ENCODE measurements at places on chromosomes 3 and 15. TPM values are rescaled to one million over a fixed set of nuclear protein-coding genes. Genes with fewer than 3 reads are reported as not detected.

Gene PROS1
- 9.4 TPM for total RNA-seq

Gene ANXA2
- 31.0 TPM for total RNA-seq

Gene GCSAM
- not detected for total RNA-seq

Gene DAPK2
- 7.2 TPM for total RNA-seq

Gene LRRIQ4
- total RNA-seq, result 0.63 TPM

Gene RHOV
- 8.1 TPM for total RNA-seq

Gene SNTN
- not detected for total RNA-seq

Gene GOLGA6C
- not detected for total RNA-seq

Gene TMEM266
- total RNA-seq, result 3.8 TPM

Gene COL8A1
- total RNA-seq, result 0.31 TPM

Gene TICRR
- total RNA-seq, result 6.6 TPM

Gene PPM1L
- total RNA-seq, result 106 TPM

Gene PLA1A
- total RNA-seq, result 0.31 TPM
